C1 segment of cervical spinal cord (tissue), 14 donors: ENCODE measurements at places on chromosomes 2 and 18.

DNA sequence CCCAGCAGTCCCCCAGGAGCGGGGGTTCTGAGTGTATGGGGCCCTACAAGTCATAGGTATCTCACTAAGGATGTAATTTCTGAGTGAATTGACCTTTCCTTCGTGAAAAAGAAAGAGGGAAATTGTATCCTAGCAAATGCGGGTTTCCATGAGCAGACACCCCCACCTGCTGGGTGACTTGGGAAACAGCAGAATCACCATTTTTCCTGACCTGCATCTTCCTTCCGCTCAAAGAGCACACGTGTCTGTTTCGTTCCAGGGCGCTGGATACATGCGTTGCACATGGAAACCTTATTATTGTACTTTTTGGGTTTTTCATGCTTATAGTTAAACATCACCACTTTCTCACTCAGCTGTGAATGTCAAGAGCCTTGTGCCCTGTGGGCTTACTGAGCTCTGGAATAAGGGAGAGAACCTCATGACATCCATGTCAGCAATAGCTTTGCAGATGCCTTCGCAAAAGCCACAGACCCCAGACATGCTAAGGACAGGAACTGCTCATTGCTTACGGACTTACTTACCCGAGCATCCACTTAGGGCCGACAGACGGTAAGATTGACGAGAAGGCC lies 132.8 kb downstream of the TPO start:
- no peak for DNase-seq

DNA sequence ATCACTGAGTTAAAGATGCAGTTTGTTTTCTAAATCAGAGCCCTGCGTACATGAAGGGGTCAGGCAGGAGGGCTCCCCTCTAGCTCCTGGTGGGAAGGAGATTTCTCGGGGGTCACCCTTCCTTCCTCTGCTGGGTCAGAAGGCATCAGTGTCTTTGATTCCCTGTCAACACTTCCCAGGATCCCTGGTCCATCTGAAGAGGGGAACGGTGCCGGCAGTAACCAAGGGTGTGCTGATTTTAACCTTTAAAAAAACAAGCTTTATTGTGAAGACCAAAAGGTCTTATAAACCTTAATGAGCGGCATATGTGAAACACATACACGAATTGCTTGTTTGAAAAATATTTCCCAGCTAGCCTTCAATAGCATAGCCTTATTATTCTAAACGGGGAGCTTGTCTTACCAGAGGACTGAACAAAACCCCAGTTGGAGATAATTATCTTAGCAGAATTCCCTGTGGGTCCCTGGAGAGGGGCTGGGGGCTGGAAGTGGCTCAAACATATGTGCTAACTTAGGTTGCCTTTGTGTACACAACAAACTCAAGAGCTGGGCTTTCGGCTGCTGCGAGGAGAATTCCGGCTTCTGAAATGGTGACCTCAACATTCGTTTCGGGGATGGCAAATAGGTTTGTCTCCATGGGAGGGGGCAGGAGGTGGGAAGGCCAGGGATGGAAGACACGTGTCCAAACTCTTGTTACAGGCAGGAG lies 114.9 kb upstream of the MYCN start:
- DNase-seq: no peak

GRCh38 chr2:201546576-201546975 lies 95.0 kb downstream of the STRADB start:
- DNase-seq: no peak

- no peak for DNase-seq
Observed at GRCh38 chr2:62036761-62037250, 131.3 kb downstream of the COMMD1 start.

DNA sequence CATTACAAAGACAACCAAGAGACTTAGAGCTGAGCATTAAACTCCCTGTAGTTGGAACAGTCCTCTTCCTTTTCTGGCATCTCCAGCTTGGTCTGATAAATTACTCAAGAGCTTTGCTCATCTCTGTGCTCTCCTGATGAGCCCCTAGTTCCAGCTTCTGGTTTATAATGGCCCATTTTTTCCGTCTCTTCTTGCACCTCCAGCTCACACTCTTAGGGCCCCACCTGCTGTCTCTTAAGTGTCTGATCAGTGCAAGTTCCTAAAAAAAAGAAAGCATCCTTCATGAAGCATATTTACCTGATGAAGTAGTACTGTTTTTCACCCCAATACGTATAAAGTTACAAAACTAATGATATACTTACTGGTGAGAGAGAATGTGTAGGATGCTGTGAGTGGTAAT lies 822.9 kb downstream of the RNF144A start:
- no peak for DNase-seq

DNA sequence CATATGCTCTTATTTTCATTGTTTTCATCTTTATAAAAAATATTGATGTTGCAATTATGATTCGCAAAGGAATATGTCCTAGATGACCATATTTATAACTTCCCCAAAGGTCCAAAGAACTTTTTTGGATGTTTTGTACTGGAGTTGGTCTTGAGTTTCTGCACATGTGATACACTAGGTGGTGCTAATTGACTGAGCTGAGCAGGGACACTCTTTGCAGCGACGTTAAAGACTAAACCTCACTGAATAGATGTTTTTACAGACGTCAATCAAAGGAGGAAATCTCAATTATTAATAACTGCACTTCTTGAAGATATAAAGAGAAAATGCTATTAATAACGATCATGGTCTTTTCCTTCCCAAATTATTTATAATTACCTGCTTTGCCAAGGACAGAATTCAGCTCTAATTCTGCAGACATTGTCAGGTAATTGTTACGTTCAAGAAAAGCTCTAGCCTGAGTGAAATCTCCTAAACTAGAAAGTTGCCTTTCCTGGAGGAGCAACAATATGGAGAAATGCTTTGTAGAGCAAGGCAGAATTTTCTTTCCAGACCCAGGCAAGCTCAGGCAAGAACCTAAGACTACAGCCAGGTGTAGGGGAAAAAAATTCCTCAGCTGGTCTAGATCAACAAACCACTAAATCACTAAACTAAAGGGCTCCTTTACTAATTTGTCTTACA lies 119.3 kb upstream of the RBBP8 start:
- DNase-seq: no peak

DNA sequence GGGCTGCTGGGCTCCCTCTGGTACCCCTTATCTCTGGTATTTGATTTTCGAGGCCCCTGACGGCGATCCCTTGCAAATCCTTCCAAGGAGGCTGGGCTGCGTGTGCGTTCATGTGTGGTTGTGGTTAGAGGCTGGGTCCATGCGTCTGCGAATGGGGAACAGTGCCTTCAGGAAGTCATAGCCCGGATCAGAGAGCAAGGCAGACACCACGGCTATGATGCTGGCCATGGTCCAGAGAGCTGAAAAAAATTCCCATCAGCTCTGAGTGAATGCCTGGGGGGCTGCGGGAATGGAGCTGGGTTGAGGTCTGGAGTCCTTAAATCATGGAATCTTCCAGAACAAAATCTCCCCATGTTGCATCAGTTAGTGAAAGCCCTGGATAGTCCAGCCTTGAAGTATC lies 145.5 kb downstream of the ACKR3 start:
- DNase-seq: no peak

GRCh38 chr2:29323961-29324360 lies 208.7 kb downstream of the CLIP4 start:
- DNase-seq: no peak

DNA sequence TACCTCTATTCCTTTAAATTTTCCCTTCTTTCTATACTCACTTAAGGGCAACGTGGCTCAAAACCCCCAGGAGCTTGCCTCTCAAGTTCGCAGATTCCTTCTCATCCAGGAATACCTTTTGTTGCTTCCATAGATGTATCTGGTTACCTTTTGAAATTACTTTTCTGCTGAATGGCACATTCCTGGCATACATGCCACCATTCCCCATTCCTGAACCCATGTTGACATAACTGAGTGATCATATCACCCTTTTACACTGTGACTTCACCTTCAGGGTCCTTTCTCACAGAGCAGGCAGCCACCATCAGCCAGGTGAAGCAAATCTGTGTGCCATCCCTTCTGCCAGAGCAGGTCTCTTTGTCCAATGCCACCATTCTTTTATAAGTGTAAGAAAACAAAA lies 615.8 kb downstream of the ARHGAP15 start:
- DNase-seq: no peak

- DNase-seq: no peak
Observed at GRCh38 chr18:58813105-58813504, 51.6 kb upstream of the ZNF532 start.

DNA sequence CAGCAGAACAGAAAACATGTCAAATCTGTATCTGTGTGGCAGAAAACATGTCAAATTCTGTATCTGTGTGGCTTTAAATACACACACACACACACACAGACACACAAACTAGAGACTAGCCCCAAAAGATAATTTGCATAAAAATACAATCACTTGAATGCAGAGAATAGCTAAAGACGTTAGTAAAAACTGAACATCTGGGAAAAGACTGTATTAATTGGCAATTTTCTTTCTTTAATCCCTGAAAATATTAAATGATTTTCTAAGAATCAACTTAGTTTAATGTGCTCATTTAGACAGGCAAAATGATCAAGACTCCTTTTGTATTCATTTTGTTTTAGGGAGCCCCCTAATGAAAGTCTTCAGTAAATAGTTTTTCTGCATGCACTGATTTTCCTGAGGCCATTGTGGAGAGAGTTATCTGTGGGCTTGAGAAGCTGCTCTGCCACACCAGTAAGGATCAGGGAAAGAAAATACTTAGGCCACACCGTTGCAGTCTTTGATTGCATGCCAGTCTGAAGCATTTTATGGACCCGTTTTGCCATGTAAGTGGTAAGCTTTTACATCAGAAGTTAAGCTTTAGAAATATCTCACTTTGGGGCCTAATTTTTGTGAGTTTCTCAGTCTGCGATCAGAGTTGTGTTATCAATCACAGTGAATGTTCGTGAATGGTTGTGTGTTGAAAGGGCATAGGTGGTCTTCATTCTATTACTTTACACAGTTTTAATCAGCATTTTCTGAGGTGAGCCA lies 2.2 kb downstream of the SPATS2L start:
- no peak for DNase-seq

GRCh38 chr2:85318222-85319074 lies 9.3 kb downstream of the TGOLN2 start:
- no peak for DNase-seq

- DNase-seq: no peak
Observed at GRCh38 chr18:58859907-58860306, 4.8 kb upstream of the ZNF532 start.

DNA sequence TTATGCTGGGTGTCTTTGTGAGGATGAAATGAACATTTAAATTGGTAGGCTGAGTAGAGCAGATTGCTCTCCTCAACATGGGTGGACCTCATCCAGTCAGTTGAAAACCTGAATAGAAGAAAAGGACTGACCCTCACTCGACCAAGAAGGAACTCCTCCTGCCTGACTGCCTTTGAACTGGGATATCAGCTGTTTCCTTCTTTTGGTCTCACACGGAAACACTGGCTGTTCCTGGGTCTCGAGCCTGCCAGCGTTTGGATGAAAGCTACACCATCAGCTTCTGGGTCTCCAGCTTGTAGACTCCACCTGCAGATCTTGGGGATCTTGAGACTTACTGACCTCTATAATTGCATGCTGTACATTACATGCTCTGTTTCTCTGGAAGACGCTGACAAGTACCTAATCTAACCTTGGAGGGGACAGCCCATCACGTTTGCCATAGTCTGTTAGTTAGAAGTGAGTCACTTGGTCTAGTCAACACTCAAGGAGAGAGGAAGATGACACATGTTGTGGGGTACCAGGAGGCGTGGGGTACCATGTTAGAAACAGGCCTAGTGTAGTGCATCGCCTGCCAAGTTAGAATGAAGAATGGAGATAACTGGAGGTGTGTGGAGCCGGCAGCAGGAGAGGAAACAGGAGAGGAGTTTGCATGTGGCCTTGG lies 267.0 kb downstream of the MREG start:
- no peak for DNase-seq
